Amniotic epithelial cell (primary cell): ENCODE measurements at places on chromosomes 4 and X.

DNA sequence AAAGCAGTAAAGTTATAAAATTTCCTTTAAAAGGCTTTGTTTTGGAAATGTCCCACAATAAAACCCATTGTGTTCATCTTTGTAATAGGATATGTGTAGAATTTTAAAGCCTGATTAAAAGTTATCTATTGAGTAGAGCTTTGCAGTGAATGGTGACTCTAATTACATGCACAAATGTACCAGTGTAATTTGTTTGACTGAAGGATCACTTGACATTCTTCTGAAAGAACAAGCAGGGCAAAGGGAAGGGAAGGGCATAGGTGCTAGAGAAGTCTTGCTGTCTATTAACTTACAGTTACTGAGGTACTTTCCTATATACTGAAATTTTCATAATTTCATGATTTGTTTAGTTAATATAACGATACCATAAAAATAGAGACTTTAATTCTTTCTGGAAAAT, 70.8 kb downstream of the STIM2 start:
- no peak for DNase-seq

DNA sequence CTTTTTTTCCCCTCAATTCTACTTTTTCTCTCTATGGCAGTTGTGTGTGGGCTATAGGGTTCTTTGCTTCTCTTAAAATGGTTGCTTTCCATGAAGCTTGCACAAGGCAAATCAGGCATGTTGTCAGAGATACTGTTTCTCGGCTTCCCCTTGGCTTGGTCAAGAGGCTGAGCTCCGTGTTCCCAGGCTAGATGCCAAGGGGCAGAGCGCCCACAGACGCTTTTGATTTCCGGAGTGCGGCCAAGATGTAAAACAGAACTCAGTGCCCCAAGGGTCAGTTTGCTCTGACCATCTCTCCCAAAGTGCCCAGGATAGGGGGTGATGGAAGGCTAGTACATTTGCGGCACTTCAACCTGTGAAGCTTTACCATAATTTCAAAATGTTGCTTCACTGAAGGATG, 64.2 kb upstream of the DIPK2B start:
- no peak for DNase-seq

DNA sequence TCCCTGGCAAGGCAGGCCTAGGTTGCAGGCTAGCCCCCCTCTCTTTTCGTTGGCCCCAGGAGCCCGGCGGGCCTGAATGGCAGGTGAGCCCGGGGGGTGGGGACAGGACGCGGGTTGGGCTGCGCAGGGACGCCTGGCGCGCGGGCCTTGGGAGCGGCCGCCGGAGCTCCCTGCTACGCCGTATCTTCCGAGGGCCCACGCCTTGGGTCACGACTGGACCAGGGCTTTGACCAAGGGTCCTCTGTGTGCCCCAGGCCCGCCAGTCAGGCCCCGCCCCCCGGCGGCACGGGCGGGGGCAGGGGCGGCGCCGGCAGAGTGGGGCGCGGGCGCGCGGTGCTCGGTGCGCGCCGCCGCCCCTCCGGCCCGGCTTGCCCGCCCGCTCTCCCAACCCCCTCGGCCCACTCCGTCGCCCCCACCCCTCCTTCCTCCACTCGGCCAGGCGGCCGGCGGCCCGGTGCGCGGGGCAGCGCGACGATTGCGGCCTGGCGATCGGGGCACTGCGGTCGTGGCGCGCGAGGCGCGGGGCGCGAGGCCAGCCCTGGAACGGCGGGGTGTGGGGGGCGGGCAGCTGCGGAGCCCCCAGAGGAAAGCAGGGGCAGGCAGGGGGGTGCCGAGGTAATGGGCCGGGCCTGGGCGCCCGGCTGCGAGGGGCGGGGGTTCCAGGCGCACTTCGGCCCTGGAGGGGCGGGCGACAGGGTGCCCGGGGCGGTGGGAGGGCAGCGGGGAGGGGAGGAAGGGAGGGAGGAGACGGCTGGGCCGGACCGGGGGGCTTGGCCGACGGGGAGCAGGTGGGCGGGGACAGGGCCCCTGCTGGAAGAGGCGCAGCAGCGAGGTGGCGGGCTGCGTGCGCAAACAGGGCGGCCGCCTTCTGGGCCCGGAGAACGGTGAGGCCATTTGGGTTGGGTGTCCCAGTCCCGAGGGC, at the start of gene PRRG3:
Gene PRRG3 (plus strand): TSS at position 798 of the 922 bp plus-strand sequence. CDS start 3,357 bp downstream, outside the sequence.
- DNase-seq, result no peak

GRCh38 chr4:113142351-113142750, 92.9 kb downstream of the ANK2 start:
- no peak for DNase-seq

DNA sequence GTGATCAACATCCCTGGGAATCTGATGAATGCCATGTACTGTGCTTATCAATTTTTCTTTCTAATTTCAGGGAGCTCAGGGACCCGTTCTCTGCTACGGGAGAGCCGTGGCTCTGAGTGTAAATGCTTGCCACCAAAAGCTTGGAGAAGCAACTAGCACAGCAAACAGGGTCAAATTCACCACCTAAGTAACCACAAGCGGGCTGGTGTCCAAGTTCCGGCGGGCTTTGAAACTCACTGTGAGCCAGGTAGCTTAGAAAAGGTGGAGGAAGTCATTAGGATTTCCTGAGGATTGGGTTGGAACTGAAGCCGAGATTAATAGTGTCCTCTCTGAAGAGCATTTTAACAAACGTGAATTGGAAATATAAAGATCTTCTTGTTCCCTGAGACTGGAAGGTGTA, 87.2 kb downstream of the CLDN34 start:
- DNase-seq, result no peak
